ENCODE measurements at places on chromosomes 11 and 22. TPM values are rescaled to one million over a fixed set of nuclear protein-coding genes. Genes with fewer than 3 reads are reported as not detected.
A peak's percentile ranks its signal among the peaks of the same experiment; 100 is the strongest.

- peak; percentile 43 for DNase-seq
- H3K27ac ChIP-seq: no peak overlapping the region
- no peak overlapping the region for H3K4me3 ChIP-seq
- H3K36me3 ChIP-seq: no peaks in the 10 kb centered on the region
- no peaks in the 10 kb centered on the region for H3K4me1 ChIP-seq
Measured at GRCh38 chr11:88704485-88704884, 361.3 kb downstream of the GRM5 start.

KCNE3 gene
- 10.6 TPM for total RNA-seq

- no peaks in the 10 kb centered on the region for H3K27me3 ChIP-seq
- H3K36me3 ChIP-seq: no peaks in the 10 kb centered on the region
- peak; percentile 56 for DNase-seq
- no peak overlapping the region for H3K4me3 ChIP-seq
- H3K27ac ChIP-seq: no peak overlapping the region
- H3K4me1 ChIP-seq: no peaks in the 10 kb centered on the region
Measured at GRCh38 chr11:127470306-127470884, 469.8 kb upstream of the KIRREL3 start.

- H3K4me3 ChIP-seq: no peak overlapping the region
- no peaks in the 10 kb centered on the region for H3K36me3 ChIP-seq
- H3K27me3 ChIP-seq: no peaks in the 10 kb centered on the region
- 0 out of 2 replicates have a peak, but pooled peaks cover 6% of the 10 kb centered on the region for H3K4me1 ChIP-seq
Measured at GRCh38 chr11:104734998-104735397, 163.3 kb downstream of the CASP12 start.

GRCh38 chr11:94526645-94527438 lies 14.6 kb downstream of the C11orf97 start:
- H3K27ac ChIP-seq: no peak overlapping the region
- H3K4me1 ChIP-seq: no peaks in the 10 kb centered on the region
- H3K4me3 ChIP-seq: no peak overlapping the region
- no peaks in the 10 kb centered on the region for H3K27me3 ChIP-seq
- no peak for DNase-seq
- no peaks in the 10 kb centered on the region for H3K36me3 ChIP-seq

- H3K27me3 ChIP-seq: no peaks in the 10 kb centered on the region
- no peak for DNase-seq
- no peaks in the 10 kb centered on the region for H3K36me3 ChIP-seq
- H3K27ac ChIP-seq: no peak overlapping the region
- no peak overlapping the region for H3K4me3 ChIP-seq
Measured at GRCh38 chr22:36464715-36465231, 16.7 kb downstream of the TXN2 start.

MYEOV gene
- total RNA-seq: 0.14 TPM

OR52A1 gene
- 4.3 TPM for total RNA-seq

DNA sequence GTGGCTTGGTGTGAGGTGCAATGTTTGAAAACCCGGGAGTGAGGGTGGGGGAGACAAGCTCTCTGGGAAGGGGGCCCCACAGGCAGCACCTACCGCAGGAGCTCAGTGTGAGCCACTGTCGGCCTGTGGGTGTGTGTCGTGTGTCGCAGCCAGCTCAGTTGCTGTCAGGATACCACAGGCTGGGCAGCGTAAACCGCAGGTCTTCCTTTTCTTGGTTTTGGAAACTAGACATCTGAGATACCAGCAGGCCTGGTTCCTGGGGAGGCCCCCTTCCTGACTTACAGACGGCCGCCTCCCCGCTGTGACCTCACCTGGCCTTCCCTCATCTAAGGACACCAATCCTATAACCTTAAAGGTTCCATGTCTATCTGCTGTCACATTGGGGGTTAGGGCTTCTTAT lies 19.4 kb downstream of the IRF7 start:
- peak overlapping the region; percentile 55 for H3K27ac ChIP-seq
- H3K27me3 ChIP-seq: no peaks in the 10 kb centered on the region
- no peak overlapping the region for H3K4me3 ChIP-seq
- peaks cover 25% of the 10 kb centered on the region for H3K36me3 ChIP-seq
- DNase-seq: no peak

- no peaks in the 10 kb centered on the region for H3K36me3 ChIP-seq
- H3K4me3 ChIP-seq: no peak overlapping the region
- no peak for DNase-seq
- no peak overlapping the region for H3K27ac ChIP-seq
- H3K4me1 ChIP-seq: no peaks in the 10 kb centered on the region
Measured at GRCh38 chr11:118051136-118051610, 25.7 kb upstream of the TMPRSS4 start.

DNA sequence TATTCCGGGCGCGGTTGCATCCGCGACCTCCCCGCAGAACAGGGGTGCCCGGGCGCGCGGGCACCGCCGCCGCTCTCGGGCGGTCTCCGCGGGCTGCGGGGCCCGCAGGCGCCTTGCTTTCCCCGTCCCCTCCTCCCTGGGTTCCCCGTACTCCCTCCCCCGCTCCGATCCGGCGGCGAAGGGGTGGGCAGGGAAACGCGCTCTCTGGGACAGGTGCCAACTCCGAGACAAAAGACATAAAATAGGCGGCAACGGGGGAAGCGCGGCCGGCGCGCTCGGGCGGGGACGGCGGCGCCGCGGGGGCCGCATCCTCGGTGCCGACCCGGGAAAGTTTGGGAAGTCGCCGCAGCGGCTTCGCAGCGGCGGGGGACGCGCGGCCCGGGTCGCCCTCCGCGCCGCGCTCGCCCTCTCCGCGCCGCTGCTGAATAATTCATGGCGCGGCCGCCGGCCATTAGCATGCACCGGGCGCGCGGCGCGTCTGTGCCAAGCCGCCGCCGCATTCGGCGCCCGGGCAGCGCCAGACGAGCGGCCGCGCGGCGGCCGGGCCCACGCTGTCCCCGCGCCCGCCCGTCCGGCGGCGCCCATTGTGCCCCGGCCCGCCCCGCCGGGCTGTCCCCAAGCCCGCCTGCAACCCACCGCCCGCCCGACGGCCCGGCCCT lies 78.7 kb upstream of the PPARA start:
- peaks cover 45% of the 10 kb centered on the region for H3K4me1 ChIP-seq
- no peak overlapping the region for H3K27ac ChIP-seq
- peak; percentile 59 for DNase-seq
- H3K36me3 ChIP-seq: no peaks in the 10 kb centered on the region

DNA sequence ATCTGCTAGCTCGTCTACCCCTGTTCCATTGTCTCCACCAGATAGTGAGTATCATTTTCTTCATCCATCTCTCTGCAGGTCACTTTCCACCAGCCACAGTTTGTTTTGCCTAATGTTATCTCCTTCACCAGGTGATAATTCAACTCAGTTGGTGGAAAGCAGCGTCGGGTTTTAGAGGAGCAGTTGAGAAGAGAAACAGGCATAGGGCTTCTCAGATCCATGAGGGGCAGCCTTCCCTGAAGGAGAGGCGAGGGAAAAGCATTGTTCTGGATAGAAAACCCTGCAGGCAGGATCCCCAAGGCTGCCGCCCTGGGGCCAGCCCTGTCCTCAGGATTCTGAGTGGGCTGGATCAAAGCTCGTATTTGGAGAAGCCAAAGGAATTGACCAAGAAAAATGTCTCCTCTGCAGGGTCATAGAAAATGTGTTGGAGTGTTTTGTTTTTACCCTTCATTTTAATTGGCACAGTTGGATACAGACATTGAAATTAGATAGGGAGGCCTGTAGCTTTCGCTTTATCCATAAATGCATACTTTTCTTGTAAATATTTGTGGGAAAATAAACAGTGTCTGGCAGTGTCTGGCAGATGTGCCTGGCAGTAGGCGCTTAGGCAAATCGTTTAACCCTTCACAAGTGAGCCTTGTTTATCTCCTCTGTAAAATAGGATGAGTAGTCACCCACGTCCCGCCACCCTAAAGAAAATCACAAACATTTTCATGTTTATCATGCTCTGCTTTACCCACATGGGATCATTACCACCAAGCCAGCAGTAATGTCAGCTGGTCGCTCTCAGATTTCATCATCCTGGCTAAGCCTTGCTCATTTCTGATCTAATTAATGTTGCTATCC lies 73.4 kb upstream of the TTC12 start:
- no peak overlapping the region for H3K4me3 ChIP-seq
- no peak overlapping the region for H3K27ac ChIP-seq
- no peaks in the 10 kb centered on the region for H3K27me3 ChIP-seq
- DNase-seq: no peak

MB gene
- not detected for total RNA-seq
